Bronchus fibroblast of lung (primary cell): ENCODE measurements at places on chromosomes 11 and 22. TPM values are rescaled to one million over a fixed set of nuclear protein-coding genes. Genes with fewer than 3 reads are reported as not detected.

The OR51B5 gene
- total RNA-seq = not detected in 2 replicates

The FOLR1 gene
- not detected in 2 replicates for total RNA-seq

The TNKS1BP1 gene
- 60.4 and 70.6 TPM in 2 replicates for total RNA-seq

The CTSF gene
- 6.7 and 8.3 TPM in 2 replicates for total RNA-seq

The TMEM9B gene
- total RNA-seq = 31.5 and 33.0 TPM in 2 replicates

The OR2AG1 gene
- not detected in 2 replicates for total RNA-seq

The FOLR2 gene
- total RNA-seq = not detected in 2 replicates

The CELF1 gene
- 49.8 and 54.3 TPM in 2 replicates for total RNA-seq

The TMPRSS13 gene
- total RNA-seq = not detected in 2 replicates

The NCR3LG1 gene
- 4.2 and 5.6 TPM in 2 replicates for total RNA-seq

The RASSF10 gene
- total RNA-seq = not detected in 2 replicates

The CD248 gene
- 41.8 and 42.9 TPM in 2 replicates for total RNA-seq
